ENCODE measurements at places on chromosomes 5 and 9. TPM values are rescaled to one million over a fixed set of nuclear protein-coding genes. Genes with fewer than 3 reads are reported as not detected.

The RANBP3L gene
- 3.5 TPM for total RNA-seq

The IL13 gene
- not detected for total RNA-seq

The PCDHB14 gene
- total RNA-seq, result 2.0 TPM

The RETREG1 gene
- 22.5 TPM for total RNA-seq

The PCDH1 gene
- total RNA-seq, result 59.6 TPM

The PCDHGB4 gene
- total RNA-seq, result 2.4 TPM

The ASTN2 gene
- total RNA-seq, result 3.8 TPM

The DBH gene
- total RNA-seq, result not detected

The NSUN2 gene
- total RNA-seq, result 40.6 TPM

The PCA3 gene
- not detected for total RNA-seq

The C9 gene
- total RNA-seq, result not detected

The PCDHGB5 gene
- total RNA-seq, result 6.5 TPM

The N4BP3 gene
- 3.5 TPM for total RNA-seq

The STOM gene
- total RNA-seq, result 398 TPM

The KCTD16 gene
- total RNA-seq, result 0.09 TPM

The PAEP gene
- total RNA-seq, result not detected

The FOXD4 gene
- 0.47 TPM for total RNA-seq

The PCDHB9 gene
- 4.7 TPM for total RNA-seq

The ADAMTS16 gene
- 0.96 TPM for total RNA-seq

The MSX2 gene
- 0.75 TPM for total RNA-seq

The SHC3 gene
- 7.4 TPM for total RNA-seq

DNA sequence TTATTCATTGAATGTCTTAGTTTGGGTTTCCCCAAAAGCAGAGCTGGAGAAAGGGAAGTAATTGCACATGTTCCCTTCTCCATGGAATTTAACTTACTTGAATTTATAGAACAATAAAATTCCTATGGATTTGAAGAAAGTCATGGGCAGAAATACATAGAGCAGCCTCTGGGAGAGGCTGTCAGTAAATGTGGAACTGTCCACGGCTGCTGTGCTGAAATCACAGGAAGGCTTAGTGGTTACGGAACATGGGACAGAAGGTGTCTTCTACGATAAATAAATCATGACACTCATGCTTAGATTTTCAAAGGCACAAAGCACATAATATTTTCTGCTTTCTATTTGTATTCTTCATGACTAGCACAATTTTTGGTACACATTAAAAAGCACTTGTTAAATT, 440.6 kb upstream of the IZUMO3 start:
- DNase-seq, result no peak

- no peak for DNase-seq
These were observed 18.6 kb downstream of the MLLT3 start for GRCh38 chr9:20603524-20604268.

DNA sequence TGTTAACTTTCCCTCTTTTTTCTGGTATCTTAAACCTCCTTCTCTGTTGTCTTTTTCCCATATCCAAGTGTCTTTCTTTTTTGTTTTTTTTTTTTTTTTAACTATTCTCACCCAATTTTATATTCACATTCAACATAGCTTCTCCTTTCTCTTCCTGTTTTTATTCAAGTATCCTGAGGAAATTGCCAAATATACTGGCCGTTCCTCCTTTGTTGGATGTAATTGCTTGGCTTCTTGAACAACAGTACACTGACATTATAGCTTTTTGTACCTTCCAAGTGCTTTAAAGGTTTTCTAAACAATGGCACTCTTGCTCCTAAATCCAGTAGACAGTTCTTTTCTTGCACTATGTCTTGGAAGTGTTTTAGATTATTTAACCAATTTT, 1146.8 kb downstream of the MAT2B start:
- DNase-seq, result no peak

DNA sequence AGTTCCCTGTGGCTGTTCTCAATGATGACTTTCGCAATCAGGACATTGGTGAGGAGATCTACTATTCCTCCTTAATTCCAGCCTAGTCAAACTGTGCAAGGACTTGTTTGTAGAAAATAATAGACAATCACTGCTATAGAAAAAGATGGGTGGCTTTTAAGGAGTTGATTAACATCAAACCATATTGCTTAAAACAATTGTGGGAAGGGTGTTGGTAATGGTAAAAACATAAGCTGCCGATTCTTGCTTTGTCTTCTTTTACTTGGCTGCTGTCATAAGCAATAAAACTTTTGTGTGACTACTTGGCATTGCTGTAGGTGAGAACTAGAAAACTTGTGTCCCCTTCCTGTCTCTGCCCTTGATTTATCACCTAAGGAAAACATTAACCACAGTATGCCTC, 561.2 kb upstream of the SEMA6A start:
- DNase-seq, result no peak

DNA sequence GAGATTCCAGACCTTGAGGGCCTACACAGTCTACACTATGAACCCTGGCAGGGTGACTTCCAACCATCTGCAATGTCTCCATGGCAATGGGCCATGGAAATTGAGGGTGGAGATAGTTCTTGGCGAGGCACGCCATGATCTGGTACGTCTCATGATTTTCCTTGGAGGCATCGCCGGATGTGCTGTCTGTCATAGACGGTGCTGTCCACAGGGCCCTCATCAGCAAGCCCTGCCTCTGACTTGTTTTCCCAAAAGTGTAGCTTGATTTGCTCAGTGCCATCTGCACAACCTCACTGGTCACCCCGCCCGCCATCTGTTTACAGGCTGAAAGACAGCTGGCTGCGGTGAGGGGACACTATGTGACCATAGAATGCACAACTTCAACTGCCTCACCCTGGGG, 73.5 kb downstream of the BOD1 start:
- DNase-seq, result no peak

GRCh38 chr9:126388964-126389708, 62.5 kb downstream of the MVB12B start:
- DNase-seq, result no peak

DNA sequence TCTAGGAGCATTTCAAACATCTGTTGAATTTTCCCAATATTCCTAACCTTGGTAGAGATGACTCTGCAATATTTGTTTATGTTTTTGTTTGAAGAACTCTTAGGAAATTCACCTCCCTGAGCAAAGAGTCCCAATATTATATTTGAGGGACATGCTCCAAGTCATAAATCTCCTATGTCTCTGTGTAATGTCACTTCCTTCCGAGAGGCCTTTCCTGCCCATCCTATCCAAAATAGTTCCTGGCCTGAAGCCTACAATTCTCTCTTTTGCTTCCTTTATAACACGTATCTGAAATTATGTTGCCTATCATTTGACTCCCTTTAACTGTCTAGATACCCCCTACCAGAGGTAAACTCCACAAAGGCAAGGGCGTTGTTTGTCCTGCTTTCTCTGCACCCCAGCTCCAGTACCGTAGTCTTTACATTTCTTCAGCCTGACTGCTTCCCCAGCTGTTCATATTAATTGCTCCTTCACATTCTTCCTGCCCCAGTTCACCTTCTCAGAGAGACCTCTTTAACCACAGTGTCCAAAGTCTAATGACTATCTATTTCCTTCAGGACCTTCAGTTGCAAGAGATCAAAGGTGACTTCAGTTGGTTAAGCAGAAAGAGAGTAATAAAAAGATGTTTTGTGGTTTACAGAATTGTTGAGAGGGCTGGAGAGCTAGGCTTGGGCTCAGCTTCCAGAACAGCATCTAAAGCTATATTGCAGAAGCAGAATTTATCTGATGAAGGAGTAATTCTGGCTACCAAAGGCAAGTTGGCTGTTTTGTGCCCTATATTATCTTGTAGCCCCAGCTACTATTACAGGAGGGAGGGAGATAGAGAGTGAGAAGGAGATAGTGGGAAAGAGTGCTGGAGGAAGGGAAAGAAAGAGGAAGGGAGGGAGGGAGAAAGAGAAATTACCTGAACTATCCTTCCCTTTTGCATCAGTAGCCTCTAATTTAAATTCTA, 109.3 kb upstream of the TMEM161B start:
- no peak for DNase-seq

DNA sequence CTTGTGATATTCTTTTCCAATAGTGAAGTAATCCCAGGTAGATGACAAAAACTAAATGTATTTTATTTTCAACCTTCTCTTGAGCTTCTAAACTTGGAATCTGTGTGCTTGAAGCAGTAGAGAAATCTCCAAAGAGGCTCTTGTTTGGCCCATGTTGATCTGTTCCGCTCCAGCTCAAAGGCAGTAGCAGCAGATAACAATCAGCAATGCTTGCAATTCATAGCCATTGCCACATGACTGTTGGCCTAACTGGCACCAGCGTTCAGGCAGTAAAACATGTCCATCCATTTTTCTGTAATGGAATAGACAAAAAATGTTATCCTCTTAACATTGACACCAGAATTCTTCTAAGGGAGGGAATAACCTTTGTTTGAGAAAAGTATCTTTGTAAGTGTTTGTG, 270.7 kb upstream of the MSX2 start:
- no peak for DNase-seq

DNA sequence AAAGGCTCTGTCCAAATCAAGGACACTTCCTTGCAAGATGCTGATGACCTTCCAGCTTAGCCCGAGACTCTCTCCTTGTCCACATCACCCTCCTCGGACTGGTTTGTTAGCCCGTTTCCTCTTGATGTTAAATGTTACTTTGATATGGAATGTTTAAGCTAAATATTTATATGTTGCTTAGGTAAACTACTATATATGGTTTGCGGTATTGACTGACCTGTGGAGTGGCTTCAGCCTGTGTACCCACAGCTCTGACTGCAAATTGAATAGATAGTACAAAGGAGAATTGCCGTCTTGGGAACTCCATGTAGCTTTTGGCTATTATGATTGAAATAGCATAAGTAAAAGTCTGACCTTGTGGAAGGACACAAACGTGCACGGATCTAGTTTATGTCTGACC, 422.0 kb downstream of the YTHDC2 start:
- DNase-seq, result no peak

- DNase-seq, result no peak
These were observed 714.9 kb upstream of the MEF2C start for GRCh38 chr5:89597878-89598277.

DNA sequence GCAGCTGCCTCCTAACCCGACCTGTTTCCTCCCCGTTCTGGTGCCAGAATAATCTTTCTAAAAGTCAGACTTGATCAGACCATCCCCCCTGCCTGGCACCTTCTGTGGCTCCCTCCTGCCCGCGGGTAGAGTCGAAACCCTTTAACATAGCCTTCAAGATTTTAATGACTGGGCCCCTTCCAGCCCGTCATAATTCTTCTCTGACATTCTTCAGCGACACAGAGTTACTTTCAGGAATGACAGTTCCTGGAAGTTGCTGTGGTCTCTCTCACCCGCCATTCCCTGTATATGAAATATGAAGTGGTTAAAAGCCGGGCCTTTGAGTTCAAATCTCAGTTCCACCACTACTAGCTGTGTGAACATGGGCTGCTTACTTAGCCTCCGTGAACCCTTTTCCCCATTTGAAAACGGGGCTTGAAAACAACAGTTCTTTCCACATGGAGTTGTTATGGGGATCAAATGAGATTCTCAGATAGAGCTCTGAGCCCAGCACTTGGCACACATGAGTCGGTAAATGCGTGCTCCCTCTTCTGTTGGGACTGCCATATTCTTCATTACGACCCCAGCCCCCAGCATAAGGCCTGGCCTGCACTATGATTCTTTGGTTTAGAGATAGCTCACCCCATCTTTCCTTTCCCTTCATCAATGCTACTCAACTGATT, 737 bp downstream of the NANS start:
- DNase-seq, result no peak

DNA sequence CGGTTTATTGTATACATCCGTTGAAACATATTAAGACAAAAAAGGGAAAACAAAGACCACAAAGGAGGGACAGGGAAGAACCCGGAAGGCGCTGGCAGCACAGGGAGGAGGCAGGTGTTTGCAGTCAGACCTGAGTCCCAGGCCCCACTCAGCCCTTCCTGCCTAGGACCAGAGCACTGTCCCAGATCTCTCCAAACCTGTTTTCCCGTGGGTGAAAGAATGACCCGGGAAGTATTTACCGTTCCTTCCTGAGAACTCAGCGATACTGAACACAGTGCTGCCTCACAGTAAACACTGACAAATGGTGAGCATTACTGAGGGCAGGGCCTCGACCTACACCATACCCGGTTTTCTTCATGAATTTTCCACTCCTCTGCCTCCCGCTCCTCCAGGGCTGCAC, 1.2 kb downstream of the ABO start:
- no peak for DNase-seq

- no peak for DNase-seq
These were observed 102.7 kb upstream of the VCAN start for GRCh38 chr5:83368835-83369234.

- no peak for DNase-seq
These were observed 754.3 kb downstream of the TLE4 start for GRCh38 chr9:80326105-80326504.

- no peak for DNase-seq
These were observed 416.9 kb downstream of the RAB3C start for GRCh38 chr5:58999804-59000203.

DNA sequence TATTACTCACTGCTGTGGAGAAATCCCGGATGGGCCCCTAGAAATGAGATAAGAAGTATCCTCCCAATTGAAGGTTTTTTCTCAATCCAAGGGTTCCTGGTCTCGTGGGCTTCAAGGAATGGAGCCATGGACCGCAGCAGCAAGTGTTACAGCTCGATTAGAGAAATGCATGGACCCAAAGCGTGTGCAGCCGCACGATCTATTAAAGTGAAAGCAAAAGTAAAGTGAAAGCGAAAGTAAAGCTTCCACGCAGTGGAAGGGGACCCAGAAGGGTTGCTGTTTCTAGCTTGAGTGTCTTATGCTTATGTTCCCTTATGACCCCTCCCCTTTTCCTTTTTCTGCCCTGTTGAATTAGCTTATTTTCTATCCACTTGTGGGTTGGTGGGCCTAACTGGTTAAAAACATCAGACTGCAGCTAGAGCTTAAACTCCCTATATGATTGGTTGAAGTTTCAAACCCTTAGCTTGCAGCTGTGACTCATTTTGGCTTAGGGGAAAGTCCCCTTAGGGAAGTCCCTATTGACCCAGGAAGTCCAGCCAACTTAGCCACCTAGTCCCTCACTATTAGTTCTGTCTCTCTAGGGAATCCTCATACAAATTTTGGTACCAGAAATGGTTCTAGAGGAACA, 1111.8 kb downstream of the TAF11L14 start:
- DNase-seq, result no peak

DNA sequence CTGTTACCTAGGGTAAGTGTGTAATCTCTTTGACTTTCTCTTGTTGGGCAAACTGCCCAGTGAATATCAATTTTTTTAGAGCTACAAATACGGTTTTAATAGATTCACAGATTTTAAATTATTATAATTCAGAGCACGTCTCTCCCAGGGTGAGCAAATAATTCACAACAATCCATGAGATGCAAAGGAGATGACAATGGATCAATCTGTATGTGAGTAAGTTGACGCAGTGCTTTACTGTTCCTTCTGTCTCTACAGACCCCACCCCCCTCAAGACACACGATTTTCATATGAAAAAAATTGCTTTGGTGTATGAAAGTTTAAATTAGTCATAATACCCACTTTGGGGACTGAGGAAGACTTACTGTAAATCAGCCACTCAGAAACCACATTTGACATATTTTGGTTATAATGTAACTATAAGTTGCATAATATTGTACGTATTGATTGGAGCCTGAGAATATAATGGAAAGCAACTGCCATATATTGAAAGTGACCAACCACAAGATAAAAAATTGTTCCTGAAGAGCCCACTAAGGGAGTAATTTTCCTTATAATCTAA, 201.7 kb downstream of the BNC2 start:
- DNase-seq, result no peak

GRCh38 chr5:16867577-16867953, 68.5 kb downstream of the MYO10 start:
- DNase-seq, result no peak

- no peak for DNase-seq
These were observed 354.6 kb downstream of the SLIT3 start for GRCh38 chr5:168946363-168946762.

GRCh38 chr9:96219026-96219899, 82.7 kb downstream of the HSD17B3 start:
- no peak for DNase-seq

GRCh38 chr5:104998572-104998971, 1436.0 kb upstream of the NUDT12 start:
- no peak for DNase-seq
